ENCODE measurements at places on chromosomes 1 and 21. TPM values are rescaled to one million over a fixed set of nuclear protein-coding genes. Genes with fewer than 3 reads are reported as not detected.

GRCh38 chr1:237961754-237962153 lies 71.0 kb upstream of the ZP4 start:
- DNase-seq: no peak

DNA sequence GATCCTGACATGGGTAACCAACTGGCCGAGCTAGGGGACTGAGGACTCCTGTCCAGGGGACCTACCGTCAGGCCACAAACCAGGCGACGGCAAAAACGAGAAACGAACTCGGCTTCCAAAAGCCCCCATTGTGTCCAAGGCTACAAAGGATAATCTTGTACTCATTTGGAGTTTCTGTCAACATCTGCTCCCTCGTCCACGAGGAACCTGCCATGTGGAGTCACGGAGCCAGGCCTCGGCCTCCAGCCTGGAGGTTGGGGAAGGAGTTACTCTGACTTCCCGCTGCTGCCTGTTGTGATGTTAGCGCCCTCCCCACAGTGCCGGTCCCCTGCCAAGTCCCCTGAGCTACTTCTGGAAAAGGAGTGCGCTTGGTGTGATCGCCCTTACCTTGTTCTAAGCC lies 7.3 kb downstream of the KRTAP10-1 start:
- DNase-seq: no peak

DNA sequence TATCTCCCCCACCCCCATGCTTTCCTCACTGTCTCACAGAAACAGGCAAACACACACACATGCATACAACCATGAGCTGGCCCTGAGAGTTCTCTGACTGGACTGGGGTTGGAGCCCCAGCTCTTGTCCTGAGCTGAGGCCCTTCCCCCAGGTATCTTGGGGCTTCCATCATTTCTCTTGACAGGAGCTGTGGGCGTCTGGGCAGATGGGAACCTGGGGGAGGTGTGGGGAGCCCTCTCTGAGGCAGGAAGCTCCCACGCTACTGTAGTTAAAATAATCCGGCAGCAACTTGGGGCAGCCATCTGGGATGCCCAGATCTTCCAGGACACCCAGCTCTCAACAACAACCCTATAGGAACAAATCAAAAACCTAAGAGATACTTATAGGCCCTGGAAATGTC lies 2.7 kb upstream of the KIF21B start:
- no peak for DNase-seq

- DNase-seq: peak; percentile 22
Measured at GRCh38 chr21:15122241-15122640, 57.4 kb upstream of the NRIP1 start.

The AGT gene
- polyA plus RNA-seq: 455 TPM

The ST6GALNAC3 gene
- 33.3 TPM for polyA plus RNA-seq

Data from hepatocyte (in vitro differentiated cells).